Cardiac septum (tissue), 1 donor: ENCODE measurements at places on chromosomes 4 and X. TPM values are rescaled to one million over a fixed set of nuclear protein-coding genes. Genes with fewer than 3 reads are reported as not detected.

DNA sequence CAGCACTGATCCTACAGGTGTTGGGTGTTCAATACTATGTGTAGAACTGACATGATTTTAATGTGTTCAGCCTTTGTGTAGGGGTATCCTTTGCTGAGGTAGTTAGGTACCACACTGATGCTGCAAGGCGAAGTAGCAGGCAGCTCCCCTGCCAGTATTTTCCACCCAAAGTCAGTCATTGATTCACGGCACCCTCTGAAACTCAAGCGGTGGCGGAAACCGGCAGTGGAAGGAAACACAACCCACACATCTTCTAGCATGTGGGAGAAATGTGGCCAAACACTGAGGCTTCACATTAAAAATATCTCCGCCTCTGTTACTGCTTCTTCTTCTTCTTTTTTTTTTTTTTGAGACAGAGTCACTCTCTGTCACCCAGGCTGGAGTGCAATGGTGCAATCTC, 126.3 kb downstream of the AASDH start:
- DNase-seq = no peak

GRCh38 chrX:153935326-153935851, 552 bp upstream of the NAA10 start:
- DNase-seq = no peak

DNA sequence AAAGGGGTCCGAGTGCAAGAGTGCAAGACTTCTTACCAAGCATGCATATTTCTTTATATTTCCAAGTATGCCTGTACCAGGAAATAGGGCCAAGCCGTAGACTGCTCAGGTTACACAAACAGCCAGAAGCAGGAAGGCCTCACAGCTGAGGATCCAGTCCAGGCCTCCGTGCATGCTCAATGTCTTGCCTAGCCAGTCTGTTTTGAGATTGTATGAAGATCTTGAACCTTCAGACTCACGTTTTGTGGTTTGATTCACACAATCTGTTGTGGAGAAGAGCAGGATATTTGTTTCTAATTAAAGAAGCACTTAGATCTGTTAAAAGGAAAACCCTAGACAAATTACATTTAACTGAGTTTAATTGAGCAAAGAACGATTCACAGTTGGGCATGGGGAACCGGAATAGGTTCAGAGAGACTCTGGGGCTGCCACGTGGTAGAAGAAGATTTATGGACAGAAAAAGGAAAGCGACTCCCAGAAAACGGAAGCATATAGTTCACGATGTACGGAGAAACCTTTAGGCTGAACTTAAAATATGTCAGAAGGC, 1.2 kb downstream of the MGST2 start:
- no peak for DNase-seq

The TMPRSS11E gene
- total RNA-seq = not detected
